Effector memory CD8-positive, alpha-beta T cell (primary cell): ENCODE measurements at places on chromosomes 4 and X.
A peak's percentile ranks its signal among the peaks of the same experiment; 100 is the strongest.

DNA sequence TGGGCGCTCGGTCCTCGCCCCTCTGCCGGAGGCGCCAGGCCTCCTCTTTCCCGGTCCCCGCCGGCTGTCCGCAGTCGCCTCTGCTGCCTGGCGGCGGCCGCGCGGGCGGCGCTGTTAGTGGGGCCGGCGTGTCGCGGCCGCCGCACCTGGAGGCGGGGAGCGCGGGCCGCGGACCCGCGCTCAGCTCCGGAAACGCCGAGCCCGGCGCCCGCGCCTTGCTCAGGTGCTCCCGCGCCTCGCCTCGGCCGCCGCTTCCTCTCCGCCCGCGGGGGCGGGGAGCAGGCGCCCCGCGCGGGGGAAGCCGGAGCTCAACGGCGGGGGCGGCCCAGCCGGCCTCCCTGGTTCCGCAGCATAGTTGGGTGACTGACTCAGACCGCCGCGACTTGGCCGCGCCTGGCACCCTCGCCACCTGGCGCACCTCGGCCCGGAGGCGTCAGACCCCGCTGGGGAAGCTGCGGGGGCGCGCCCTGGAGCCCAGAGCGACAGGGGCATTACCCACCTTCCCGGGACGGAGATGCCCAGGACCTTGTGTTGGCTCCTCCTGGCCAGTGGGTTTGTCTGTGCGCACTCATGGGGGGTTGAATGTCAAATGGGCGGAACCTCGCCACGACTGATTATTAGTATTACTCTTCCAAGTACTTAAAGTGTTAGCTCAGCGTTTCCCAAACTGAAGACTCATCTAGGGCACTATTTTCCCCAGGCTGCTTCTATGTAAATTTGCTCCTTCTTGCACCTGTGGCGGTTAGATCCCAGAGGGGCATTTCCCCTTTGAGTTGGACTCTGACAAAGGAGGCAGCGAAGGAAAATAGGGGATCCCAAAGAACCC, at the start of gene ARAP2:
Gene ARAP2, minus strand, starts transcription at position 258 of the 826 bp plus-strand sequence. CDS start 15,028 bp downstream, outside the sequence.
- peak; percentile 81 for DNase-seq

DNA sequence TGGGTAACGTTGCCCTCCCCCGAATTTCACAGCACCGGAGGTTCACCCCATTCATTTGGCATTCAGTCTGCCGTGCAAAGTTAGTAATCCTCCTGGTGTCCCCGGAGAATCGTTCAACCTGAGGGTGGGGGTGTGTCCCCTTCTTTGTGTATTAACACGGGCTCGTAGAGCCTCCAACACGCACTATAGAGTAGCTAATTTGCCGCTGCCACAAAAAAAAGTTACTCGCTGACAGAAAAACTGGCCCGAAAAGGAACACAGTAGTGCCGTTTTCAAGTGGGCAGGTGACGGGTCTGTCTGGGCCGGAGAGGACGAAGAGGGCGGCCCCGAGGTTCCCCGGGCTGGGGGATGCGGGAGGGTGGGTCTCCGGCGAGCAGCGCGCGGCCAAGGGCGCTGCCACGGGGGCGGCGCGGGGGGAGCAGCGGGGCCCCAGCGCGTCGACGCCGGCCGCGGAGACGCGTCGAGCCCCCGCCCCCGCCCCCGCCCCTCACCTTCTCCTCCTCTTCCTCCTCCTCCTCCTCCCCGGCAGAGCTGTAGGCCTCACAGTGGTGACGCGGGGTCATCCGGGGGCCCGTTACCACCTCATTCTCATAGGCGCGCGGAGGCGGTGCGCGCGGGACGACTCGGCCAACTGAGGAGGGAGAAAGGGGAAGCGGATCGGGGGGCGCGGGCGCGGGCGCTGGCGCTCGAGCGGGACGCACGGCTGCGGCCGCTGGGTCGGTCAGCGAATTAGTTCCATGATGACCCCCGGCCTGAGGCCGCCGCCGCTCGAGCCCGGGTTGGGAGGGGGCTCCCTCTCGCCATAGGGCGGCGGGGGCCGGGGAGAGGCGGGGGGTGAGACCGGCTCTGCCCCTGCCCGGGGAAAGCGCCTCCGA, 571 bp downstream of the CCNI start:
- DNase-seq: peak; percentile 75

- no peak for DNase-seq
These were observed 988 bp upstream of the SRD5A3 start for GRCh38 chr4:55345054-55345453.

- no peak for DNase-seq
These were observed 37.4 kb downstream of the PDGFC start for GRCh38 chr4:156934259-156934635.

DNA sequence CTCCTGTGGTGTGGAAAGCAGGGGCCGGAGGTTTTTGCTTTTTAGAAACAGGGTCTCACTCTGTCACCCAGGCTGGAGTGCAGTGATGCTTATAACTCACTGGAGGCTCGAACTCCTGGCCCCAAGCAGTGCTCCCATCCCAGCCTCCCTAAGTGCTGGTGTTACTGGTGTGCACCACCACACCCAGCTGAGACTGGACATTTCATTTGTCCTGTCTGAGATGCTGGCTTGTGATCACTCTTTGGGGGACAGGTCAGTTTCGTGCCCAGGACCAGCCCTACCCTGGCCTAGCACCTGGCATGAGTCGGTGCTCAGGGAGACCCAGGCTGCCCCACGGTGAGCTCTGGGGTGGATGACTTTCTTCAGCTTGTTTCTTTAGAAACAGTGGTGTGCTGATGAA, 11.3 kb downstream of the PSAPL1 start:
- DNase-seq: no peak

DNA sequence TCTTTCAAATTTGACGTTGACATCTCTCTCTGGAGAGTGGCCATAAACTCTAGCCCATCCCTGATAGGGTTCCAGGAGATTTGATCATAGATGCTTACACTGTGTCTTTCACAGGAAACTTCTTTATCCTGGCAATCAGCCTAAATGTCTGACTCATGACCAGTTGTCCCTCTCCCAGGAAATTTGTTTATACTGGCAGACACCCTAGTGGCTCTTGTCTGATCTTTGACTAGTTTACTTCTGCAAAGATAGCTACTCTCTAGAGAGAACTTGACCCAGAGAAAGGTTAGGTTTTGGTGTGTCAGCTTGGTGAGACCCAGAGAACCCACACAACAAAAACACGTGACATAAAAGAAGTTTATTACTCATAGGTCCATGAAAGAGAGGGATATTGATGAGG, 509.8 kb downstream of the CENPC start:
- no peak for DNase-seq

DNA sequence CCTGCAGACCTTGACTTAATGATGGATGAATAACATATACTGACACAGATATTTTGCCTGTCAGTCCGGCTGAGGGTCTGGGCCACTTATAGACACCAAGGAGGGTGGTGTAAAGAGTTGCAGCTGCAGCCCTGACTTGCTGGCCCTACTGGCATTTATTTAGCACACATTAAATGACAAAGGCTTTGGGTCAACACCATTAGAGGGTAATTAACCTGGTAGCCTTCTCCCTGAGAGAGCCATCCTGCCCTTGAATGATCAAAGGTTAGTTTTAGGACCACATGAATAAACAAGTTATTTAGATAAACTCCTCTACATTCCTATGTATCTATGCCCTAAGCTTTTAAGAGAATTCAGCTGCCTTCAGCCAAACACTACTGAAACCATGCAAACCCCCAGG, 110.8 kb upstream of the DGKK start:
- DNase-seq: no peak

DNA sequence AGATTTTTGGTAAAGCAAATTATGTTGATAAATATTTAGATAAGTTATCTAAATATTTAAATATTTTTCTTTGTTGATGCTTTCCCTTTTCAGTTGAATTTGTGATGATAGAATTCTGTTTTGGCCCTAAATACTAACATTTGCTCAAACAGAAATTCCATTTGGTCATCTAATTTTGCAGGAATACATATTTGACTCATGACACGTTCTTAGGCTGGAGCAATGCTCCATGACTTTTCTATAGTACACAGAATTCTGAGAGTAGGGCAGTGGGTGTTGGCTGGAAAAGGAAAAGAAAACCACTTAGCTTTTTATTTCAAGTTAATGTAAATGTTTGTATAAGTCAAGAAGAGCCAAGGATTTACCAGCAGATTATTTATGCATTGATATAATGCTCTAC, 58.6 kb upstream of the GK2 start:
- DNase-seq: no peak

- no peak for DNase-seq
These were observed 756.9 kb downstream of the FAT4 start for GRCh38 chr4:126071346-126072333.

DNA sequence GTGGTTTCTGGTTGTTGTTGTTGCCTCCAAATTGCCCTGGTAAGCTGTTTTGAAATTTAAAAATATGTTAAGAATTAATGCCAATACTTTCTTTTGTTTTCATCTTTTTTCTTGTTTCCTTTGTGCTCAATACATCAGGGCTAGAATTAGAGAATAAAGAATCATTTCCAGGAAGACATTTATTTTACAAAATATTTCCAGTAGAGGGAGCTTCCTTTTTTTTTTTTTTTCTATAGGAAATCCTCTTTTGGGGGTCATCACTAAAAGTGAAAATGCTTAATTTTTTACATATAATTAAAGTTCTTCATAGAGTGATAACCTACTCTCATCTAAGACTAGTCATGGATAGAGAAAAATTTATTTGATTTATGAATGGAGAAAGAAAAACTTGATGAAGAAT, 2.4 kb downstream of the GLRA3 start:
- DNase-seq: no peak

DNA sequence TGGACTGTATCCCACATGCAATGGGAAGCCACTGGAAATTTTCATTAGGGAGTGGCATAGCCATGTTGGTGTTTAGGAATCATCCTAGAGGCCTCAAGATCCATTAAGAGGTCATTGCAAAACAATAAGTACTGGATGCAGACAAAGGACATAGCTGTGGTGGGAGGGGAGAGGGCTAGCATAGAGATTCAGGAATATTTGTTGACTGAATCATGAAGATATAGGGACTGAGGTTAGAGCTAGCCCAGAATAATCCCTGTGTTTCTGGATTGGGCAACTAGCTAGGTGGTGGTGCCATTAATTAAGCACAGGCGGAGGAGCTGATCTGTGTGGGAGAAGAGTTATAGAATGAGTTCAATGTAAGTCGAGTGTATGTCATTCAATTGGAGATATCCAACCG, 135.0 kb downstream of the RAB28 start:
- no peak for DNase-seq

DNA sequence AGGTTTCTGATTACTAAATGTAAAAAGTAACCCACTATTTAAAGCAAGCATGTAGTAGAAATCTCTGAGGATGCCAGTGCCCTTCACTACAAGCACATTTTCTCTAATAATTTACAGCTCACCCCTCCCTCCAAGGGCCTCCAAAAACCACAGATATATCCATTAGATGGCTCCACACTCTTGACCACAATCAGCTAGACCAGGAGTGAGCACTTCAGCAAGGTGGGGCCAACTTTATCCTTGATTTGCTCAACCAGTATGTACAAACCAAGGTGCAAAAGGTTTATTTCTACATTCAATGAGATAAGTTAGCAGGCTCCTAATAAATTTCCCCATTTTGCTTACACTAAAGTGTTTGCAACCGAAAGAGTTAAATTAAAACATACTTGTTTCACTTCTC, 35.8 kb downstream of the RFC1 start:
- DNase-seq: no peak

GRCh38 chr4:155017426-155017825, 191.0 kb upstream of the NPY2R start:
- no peak for DNase-seq

DNA sequence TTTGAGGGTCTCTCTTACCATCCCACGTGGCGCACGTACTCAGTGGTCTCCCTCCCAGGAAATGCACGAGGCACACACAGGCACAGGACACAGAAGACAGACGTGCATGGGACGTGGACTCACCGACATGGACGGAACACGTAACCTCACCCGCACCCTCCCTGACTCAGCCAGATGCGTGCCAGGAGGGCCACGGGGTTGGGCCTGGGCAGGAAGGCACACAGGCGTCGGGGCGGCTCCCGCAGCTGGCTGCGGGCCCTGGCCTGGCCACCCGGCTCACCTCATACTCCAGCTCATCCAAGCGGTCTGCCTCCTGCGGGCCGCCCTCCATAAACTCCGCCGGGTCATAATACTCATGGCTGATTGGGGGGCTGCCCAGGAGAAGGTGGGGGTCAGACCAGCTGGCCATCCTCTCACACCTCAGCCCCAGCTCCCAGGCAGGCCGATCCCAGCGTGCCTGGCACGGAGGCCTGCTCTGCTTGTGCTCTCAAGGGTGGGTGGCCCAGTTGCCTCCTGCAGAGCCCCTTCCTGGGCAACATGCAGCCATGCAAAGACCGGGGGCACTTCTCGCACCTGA, 12.6 kb downstream of the SSR4 start:
- no peak for DNase-seq

DNA sequence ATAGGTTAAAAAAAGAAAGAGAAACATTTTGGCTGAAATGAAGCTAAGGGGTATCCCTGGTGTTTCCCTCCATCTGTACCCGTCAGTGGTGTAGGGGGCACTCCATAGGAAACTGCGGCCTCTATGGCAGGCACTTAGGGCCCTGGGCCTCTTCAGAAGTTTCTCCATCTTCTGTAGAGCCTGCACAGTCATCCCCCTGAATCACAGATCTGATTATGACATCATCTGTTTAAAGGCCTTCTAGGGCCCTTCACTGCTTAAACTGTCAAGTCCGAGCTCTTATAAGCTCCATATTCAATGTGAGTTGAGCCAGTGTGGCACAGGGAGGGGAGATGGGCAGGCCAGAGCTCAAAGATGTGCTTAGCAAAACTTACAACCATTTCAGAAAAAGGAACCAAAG, 241.3 kb downstream of the NR3C2 start:
- DNase-seq: no peak

GRCh38 chrX:23822841-23823240, 39.9 kb downstream of the SAT1 start:
- DNase-seq: no peak

- no peak for DNase-seq
These were observed 68.3 kb downstream of the LARP7 start for GRCh38 chr4:112704991-112705845.

DNA sequence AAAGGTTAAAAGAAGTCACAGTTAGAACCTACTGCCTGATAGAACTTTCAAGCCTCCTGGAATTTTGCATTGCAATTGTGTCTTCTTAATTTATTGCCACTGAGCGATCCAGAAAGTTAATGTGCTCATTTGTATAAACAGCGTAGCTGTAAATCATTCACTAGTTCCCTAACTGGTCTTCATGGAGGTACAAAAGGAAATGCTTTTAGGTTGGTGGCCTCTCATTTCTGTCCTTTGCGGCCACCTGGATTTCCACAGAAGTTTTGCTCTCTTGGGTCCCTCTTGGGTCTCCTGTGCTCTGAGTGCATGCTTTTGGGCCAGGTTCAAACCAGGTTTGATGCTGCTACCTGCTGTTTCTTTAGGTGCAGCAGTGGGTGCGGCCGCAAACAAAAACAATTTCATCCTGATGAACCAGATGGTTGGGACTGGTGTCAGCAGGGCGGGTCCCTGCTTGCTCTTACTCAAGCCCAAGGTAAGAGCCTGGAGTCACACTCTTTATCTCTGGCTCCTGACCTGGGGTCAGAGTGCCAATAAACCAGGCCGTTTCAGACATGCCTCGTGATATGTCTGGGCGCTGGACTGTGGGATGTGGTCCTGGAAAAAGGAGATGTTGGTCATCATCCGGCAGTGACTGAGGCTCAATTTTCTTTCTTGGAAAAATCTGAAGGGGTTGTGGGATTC, 270.1 kb downstream of the PTTG2 start:
- DNase-seq: no peak
